Urinary bladder (tissue), 4 donors: ENCODE measurements at places on chromosomes 1 and 21.

- no peak for DNase-seq
Measured at GRCh38 chr1:219304227-219305226, 130.8 kb downstream of the LYPLAL1 start.

DNA sequence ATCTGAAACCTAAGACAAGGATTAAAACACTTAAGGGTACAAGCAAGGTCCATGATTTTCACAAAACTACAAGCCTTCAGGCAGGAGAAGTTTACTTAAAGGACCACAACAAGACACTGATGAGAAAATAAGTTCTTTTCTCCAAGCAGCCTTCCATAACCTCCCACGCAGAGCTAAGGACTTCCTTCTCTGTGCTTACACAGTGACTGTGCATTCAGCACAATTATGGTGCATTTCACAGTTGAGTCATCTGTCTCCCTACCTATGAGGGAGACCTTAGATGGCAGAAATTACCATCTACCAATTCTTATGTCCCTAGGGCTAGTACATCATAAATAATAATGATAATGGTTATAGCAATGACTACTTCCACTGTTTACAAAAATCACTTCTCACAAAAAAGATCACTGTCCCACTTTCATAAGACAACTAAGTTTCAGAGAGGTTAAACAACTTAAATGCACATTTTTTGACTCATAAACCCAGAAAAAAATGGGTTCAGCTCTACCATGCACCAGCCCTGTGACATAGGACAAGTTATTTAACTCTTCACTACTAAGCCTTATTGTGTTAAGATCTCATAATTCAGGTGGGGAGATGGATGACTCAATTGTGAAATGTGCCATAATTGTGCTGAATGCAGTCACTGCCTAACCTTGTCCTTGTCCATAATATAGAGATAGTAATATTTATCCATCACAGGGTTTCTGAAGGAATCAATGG, 45.3 kb downstream of the TARBP1 start:
- no peak for DNase-seq

GRCh38 chr1:70528590-70529333, 117.7 kb downstream of the CTH start:
- DNase-seq = no peak

DNA sequence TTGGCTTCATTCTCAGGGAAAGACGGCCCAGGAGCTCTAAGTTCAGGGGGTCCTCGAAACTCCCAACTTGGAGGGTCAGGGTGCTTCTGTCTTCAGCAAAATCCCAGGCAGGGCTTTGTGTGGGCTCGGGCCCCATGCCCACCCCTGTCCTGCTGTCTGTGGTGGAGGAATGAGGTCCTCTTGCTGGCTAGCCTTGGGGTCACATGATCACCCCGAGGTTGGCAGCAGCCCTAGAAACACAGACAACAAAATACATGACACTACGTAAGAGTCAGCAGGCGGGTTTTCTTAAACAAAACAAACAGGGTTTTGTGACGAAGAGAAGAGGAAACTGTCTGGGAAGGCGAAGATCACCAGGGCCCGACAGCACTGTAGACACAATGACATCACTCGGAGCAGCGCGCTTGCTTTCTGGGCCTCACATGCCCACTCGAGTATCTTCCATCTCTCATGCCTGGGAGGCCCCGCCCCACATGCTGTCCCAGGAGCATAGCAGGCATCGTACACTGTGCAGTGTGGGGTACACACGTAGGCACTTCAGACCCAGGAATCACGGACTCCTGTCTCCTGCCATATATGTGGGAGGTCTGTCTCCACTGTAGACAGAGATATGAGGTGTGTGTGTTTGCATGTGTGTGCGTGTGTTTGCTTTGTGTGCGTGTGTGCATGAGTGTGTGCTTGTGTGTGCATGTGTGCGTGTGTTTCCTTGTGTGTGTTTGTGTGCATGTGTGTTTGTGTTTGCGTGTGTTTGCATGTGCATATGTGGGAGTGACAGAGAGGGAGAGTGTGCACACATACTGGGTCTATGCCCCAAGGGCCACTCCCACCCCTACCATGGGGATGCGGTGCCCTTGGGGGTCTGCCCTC, 94.7 kb downstream of the SIK1 start:
- DNase-seq = no peak

GRCh38 chr1:242243472-242243871, 244.6 kb upstream of the MAP1LC3C start:
- no peak for DNase-seq

DNA sequence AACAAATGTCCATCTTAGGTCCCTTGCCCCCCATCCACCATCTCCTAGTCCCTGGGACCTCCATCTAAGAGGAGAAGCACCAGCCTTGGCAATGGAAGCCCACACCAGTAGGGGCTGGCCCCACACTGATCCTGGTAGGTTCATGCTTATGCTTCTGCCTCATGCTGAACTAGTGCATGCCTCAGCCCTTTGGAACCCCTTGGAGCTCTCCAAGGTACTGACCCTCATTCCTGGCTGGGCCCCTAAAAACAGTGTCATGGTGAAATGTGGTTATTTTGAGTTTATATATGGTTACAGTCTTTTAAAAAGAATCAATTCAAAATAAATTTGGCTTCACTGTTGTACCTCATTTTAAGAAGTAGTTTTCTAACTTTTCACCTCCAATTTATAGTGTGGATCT, 108.3 kb downstream of the HIVEP3 start:
- no peak for DNase-seq

GRCh38 chr1:192521734-192522133, 53.8 kb upstream of the RGS1 start:
- DNase-seq = no peak

- peak; percentile 18 for DNase-seq
Measured at GRCh38 chr1:200473698-200474371, 64.0 kb upstream of the ZNF281 start.

GRCh38 chr21:39400173-39400572, 45.4 kb downstream of the LCA5L start:
- no peak for DNase-seq

GRCh38 chr1:47440599-47441081, 2.8 kb downstream of the FOXD2 start:
- DNase-seq = no peak

DNA sequence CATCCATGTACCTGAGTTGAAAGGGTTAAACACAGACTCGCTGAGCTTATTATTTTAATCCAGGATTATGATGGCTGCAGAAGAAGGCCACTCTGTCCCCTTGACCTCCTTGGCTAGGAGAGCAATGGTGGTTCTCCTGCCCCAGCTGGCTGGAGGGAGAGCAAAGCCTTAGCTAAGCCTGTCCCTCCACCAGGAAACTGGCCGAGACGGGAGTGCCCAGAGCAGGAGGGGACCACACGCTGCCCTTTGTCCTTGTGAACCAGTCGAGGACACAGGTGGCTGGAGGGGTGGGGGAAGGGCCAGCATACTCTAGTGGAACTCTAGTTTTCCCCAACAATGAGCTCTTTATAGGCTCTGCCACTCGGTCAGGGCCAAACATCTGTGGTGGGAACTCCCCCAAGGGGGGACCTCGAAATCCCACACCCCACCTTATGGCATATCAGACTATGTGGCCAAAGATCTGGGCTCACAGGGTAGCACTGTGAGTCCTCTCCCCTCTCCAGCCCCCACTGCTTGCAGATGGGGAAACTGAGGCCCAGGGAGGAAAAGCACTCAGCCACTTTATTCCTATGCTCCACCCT, 12.9 kb downstream of the KIAA1614 start:
- DNase-seq = no peak

- DNase-seq = no peak
Measured at GRCh38 chr1:192943522-192943921, 115.6 kb downstream of the UCHL5 start.

DNA sequence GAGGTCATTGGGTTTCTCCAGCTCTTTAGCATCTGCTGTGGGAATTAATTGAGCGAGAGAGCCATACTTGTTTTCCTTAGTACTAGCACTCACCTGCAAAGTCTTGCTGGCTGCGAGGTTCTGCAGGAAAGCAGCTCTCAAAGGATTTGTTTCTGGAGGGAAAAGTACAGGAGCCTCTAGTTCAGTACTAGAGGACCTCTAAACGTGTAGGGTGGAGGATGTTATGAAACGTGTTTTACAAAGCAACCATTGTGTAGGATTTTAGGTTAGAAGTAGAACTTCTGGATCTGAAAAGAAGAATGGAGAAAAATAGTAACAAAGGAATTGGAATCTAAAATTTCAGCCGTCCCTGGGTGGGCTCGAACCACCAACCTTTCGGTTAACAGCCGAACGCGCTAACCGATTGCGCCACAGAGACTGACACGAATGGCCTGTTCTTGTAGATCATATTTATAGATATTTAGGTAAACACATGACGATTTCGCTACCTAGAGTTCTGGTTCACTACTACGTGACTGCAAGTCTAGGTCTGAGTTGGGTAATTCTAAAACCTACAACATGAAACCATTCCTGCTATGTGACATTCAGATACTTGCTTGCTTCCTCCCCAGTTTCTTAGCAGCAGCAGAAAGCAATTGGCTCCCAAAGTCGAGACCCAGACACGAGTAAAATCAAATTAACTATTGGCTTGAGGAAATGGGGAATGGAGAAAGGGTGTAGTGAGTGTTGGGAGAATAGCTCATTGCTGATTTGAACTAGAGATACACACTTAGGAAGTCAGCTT, 60.2 kb upstream of the CFAP126 start:
- peak; percentile 17 for DNase-seq

DNA sequence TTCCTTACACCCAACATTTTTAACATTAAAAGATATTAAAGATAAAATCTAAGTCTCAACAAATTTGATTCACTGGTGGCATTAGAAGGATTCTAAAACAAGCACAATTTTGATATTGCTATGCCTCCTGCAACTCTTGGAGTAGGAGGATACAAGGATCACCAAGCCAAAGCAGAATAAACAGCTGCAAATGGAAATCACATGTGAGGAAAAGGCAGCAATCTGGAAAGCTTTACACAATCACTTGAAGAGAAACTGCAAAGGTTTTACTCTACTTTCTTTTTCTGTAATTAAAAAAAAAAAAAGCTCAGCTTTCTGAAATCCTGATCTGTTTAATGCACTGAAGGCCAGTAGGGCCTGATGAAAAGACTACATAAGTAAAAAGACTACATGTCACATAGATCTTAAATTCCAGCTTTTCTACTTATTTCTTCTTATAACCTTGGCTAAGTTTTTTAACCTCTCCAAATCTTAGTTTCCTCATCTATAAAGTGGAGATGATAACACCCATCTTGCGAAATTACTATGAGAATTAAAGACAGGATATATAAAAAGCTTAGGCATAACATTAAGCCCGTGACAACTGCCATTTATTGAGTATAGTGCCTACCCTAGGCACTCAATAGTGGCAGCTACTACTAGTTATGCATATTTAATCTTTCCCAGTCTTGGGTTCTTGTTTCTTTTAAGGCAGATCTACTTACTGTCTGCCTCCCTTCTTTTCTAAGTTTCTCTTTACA, 73.5 kb downstream of the EPS15 start:
- DNase-seq = no peak

- DNase-seq = no peak
Measured at GRCh38 chr21:44416193-44416592, 39.1 kb upstream of the LRRC3 start.

DNA sequence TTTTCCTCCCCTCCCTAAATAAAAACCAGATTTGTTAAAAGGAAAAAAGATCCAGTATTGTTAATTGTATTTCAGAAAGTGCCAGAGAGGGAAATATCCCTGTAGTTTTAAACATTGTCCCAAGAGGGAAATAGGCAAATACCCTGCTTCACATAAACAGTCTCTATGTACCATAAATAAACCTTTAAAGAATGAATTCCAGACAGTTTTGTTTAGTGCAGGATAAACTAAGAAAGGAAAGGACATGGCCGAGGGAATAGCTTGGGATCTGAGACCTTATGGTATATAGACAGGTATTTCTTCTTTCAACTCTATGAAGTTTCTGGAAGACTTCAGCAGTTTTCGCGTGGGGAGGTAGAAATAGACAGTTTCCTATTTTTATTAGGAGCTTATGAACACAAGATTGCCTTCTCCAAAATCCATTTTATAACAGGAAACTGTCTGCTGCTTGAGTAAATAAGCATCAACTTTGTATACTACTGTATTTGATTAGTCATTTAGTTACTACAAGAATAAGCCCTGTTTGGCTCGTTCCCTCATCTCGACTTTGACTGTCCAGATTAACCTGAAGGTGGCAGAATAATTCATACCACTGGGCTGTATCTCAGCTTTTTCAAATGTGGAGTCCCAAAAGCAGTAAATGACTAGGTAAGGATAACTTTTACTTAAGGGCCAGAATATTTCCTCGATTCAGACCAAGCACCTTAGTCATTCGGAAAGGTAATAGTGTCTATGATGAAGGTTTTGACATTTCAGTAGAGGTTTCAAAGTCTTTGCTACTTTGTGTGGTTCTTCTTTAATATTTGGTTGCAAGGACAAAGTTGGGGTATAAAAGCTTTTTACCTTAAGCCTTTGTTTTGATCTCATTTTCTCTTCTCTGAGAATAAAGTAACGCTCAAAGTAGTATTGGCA, 177.5 kb downstream of the VPS13D start:
- peak; percentile 58 for DNase-seq

DNA sequence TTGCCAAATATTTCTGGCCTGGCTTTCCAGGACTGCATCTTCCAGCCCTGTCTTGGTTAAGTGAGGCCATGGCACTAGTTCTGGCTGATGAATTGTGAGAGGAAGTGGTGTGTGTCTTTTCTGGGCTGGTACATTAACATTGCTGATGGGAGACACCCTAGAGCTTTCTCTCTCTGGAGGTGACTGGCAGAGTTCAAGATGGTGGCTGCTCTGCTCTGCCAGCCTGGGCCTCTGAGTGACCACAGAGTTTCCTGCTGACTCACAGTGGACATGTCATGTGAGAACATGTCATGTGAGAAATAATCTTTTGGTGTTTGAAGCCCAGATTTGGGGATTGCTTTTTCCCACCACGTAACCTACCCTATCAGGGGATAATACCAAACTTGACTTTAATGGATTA, 218.0 kb upstream of the KIAA0040 start:
- DNase-seq = no peak

DNA sequence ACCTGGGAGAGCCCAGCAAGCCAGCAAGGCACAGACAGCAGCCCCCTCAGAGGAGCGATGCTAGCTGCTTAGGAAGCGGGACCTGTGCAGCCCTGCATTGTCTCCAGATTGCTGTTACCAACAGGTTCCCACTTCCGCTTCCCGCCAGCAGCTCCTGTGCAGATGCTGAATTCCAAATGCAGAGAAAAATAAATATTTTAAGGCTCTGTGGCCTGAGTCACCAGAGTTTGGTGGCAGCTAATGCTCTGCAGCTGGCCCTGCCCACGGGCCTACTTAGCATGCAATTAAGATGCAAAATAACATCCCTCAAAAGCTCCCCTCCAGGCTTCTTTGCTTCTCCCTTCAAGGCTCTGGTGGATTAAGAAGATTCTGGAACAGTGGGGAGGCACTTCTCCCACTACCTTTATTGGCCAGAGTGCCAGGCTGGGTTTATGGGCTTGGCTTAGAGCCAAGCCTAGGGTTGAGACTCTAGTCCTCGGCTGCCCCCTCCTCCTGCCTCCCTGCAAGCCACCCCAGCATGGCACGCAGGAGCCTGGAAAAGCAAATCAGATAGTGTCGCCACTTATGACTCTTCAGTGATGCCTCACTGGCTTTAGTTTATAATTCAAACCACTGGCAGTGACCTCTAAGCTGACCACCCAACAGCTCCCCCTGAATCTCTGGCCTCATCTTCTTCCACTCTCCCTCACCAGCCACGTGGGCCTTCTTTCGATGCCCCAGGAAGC, 207.1 kb upstream of the ZC3H12A start:
- no peak for DNase-seq
